ENCODE measurements at places on chromosomes 1 and 21.

GRCh38 chr1:232306269-232306961 is 323.5 kb downstream of the SIPA1L2 start:
- DNase-seq, result no peak

DNA sequence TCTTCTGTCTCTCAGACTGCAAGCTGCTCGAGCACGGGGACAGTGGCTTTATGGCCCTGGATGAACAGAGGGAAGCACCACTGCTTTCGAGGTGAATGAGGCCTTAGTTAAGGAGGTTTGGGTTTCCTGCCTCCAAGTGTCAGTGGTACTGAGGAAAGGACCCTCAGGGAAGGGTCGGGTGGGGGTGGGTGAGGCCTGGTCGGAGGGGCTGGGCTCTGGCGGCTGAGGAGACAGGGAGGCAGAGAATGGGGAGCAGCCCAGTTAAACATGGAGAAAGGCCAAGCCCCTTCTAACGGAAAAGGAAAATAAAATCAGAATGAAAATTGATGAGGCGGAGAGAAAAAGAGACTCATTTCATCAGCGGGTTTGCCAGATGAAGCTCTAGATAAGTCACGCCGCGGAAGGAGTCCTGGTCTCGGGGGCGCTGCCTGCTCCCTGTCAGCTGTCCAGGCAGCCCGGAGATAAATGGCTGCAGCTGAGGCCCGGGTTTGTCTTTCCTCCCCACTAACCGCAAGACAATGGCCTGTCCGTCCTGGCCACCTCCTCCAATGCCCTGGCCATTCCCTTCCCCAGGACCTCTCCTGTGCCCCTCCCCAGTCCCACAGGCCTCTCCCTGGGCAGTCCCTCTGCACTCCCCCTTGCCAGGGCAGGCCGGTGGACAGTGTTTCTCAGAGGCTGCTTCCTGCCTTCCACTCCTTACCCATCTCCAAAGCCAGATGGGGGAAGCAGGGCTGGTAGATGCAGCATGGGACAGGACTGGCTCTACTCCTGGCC is 55.2 kb downstream of the LRRN2 start:
- no peak for DNase-seq

- no peak for DNase-seq
Observed at GRCh38 chr1:51961954-51962353, 28.5 kb downstream of the RAB3B start.

DNA sequence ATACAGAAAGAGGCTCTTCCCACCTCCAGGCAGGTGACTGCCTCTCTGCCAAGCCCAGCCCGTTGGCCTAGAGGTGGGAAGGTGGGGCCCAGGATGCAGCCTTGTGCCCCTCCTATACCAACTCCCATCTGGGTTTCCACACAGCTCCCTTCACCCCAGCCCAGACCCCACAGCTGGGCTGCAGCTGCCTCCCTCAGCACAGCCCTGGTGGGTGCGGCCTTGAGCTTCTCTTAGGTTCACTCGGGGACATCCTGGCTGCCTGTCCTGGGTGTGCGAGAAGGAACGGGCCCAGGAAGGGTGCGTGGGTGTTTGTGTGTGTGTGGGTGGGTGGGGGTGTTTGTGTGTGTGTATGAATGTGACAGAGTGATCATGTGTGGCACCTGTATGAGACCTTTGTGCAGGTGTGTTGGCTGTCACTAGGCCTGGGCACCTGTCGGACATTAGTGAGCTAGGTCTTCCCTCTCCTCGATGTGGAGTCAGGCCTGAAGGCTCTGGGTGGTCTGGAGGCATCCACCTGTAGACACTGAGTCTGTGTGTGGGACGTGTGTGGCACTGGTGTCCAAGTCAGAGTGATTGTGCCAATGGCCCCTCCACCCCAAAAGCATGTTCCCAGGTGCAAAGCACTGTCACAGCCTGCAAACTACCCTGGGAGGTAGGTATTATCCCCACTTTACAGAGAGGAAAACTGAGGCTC is 30.7 kb downstream of the FOXO6 start:
- DNase-seq, result no peak
